ENCODE measurements at places on chromosomes 2 and 18. TPM values are rescaled to one million over a fixed set of nuclear protein-coding genes. Genes with fewer than 3 reads are reported as not detected.

Gene OR6B2
- not detected for total RNA-seq

Gene CCBE1
- total RNA-seq = not detected

Gene ABCG5
- total RNA-seq = 0.14 TPM

DNA sequence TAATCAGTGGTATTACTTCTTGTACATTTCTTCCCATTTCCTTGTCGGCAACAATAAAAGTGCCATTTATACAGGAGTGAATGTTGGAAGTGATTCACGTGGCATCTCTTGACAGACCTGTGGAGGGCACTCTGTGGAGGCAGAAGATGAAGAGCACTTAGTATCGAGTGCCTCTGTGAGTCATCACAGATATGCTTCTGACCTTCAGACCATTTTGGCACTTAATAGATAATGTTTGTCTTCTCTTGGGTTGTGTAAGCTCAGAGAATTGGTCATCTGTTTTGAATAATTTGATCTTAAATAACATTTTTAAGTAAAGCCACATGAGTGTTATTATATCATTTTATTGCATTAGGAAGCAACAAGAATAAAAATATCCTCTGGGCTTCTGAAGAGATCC, 305.5 kb downstream of the PTPRM start:
- no peak overlapping the region for H3K4me3 ChIP-seq
- DNase-seq = no peak
- no peaks in the 10 kb centered on the region for H3K4me1 ChIP-seq
- H3K36me3 ChIP-seq = no peaks in the 10 kb centered on the region

- H3K4me3 ChIP-seq = no peak overlapping the region
- H3K4me1 ChIP-seq = peaks cover 11% of the 10 kb centered on the region
- DNase-seq = no peak
- peaks cover 54% of the 10 kb centered on the region for H3K36me3 ChIP-seq
- H3K27ac ChIP-seq = no peak overlapping the region
These were observed 31.3 kb downstream of the LANCL1 start for GRCh38 chr2:210445116-210445707.

GRCh38 chr2:174599310-174599921, 1.8 kb upstream of the WIPF1 start:
- peaks cover 78% of the 10 kb centered on the region for H3K36me3 ChIP-seq
- peak overlapping the region; percentile 67 for H3K4me3 ChIP-seq
- no peak for DNase-seq
- H3K27ac ChIP-seq = peak overlapping the region; percentile 89

DNA sequence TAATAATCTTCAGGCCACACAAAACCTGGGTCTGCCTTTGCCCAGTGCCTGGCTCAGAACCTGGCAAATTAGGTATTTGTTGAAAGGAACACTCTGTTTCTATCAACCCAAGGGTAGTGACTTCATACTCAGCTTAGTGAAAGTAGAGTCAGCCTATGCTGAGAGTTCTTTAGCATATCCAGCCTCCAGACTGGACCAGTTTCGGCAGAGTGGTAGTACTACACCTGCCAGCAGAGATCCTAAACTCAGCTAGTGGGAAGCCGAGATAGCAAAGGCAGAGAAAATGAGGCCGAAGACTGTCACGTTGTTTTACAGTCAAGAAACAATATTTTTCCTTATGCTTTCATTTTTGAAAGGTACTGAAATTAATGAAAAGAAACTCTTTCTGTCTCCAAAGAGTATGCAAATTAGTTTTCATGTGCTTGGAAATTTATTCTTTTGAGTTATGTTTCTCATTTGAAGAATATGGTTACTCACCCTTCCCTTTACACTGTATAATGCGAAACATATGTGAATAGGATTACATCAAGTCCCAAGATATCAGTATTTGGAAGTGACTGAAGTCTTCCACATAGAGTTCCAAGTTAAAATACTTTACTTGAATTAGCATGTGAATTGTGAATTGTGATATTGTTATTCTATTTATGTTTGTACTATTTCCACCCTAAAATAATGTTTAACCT, 52.2 kb upstream of the UGP2 start:
- H3K36me3 ChIP-seq = no peaks in the 10 kb centered on the region
- H3K27ac ChIP-seq = no peak overlapping the region
- H3K27me3 ChIP-seq = peaks cover 4% of the 10 kb centered on the region
- peaks cover 5% of the 10 kb centered on the region for H3K4me1 ChIP-seq

- no peaks in the 10 kb centered on the region for H3K27me3 ChIP-seq
- H3K27ac ChIP-seq = no peak overlapping the region
- H3K4me3 ChIP-seq = no peak overlapping the region
- no peak for DNase-seq
- peaks cover 4% of the 10 kb centered on the region for H3K36me3 ChIP-seq
These were observed 189.2 kb downstream of the CD226 start for GRCh38 chr18:69758458-69758857.
